ENCODE measurements at places on chromosomes 3 and 15.

- no peak for DNase-seq
Measured at GRCh38 chr3:112811917-112812660, 34.6 kb downstream of the CD200R1L start.

GRCh38 chr3:42547401-42547945 lies 34.3 kb downstream of the SEC22C start:
- DNase-seq: peak; percentile 62

GRCh38 chr3:142468456-142468855 lies 20.6 kb upstream of the XRN1 start:
- no peak for DNase-seq

GRCh38 chr15:35663956-35664355 lies 118.0 kb upstream of the DPH6 start:
- DNase-seq: no peak

DNA sequence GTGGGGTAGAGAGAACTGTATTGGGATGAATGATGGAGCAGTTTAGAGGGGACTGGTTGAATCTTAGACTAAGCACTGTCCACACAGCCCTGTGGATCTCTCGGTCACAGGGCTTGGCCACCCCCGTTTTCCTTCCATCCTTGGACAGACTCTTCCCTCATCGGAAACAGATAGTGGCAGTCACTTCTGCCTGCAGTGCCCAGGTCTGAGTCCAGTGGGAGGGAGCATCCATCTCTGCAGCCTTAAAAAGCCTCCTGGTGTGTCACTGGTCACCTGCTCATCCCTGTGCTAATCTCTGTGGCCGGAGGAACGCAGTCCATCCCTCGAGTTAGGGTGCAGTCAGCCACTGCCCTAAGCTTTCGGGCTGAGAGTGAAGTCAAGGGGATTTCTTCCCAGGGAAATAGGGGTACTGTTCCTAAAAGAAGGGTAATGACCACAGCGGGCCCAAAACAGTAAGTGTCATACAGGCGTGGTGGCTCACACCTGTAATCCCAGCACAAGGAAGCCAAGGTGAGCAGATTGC lies 32.0 kb downstream of the PLA2G4D start:
- DNase-seq: no peak

- no peak for DNase-seq
Measured at GRCh38 chr3:131782751-131783150, 252.1 kb downstream of the CPNE4 start.

- no peak for DNase-seq
Measured at GRCh38 chr3:98721776-98722175, 41.4 kb upstream of the ST3GAL6 start.

DNA sequence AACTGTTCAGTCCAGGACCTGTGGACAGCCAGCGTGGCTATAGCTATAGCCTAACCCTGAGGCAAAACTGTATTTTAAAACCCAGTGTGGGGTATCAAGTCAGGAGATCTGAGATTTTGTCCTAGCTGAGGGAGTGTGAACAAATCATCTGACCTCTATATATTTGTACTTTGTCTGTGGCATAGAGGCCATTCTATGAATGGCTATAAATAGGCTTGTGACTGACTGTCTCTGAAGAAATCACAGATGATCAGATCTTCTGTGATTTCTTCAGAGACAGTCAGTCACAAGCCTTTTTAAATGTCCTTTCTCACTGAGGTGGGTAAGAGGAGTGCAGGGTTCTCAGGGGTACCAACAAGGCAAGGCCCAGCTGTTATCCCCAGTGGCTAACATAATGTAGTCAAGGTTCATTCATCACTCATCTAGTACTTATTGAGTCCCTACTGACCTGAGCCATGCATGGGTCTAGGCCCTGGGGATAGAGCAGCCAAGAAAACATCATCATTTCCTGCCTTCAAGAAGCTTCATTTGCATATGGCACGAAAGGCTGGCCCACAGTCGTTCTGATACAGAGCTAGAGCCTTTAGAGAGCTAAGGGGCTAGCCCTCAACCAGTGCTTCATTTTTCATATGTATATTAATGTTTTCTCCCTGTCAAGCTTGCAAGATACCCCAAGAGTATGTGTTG lies 53.3 kb downstream of the TIPARP start:
- no peak for DNase-seq

- DNase-seq: peak; percentile 66
Measured at GRCh38 chr3:132456136-132456535, 38.8 kb downstream of the DNAJC13 start.

DNA sequence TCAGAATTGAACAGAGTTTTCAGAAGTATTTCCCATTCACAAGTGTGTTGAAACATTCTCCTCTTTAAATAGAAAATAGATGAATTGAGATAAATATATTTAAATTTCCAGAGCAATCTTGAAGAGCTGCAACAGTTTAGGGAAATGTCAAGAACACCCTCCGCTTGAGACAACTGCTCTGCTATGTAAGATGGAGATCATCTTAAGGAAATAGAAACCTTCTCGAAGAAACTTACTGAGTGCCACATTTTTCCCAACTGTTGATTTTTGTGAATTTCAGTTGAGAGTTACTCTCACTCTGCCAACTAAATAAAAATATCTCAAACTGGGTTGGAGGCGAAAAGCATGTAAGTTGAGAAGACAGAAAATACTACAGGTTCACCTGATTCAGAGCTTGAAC lies 78.0 kb downstream of the SUCLG2 start:
- DNase-seq: no peak

DNA sequence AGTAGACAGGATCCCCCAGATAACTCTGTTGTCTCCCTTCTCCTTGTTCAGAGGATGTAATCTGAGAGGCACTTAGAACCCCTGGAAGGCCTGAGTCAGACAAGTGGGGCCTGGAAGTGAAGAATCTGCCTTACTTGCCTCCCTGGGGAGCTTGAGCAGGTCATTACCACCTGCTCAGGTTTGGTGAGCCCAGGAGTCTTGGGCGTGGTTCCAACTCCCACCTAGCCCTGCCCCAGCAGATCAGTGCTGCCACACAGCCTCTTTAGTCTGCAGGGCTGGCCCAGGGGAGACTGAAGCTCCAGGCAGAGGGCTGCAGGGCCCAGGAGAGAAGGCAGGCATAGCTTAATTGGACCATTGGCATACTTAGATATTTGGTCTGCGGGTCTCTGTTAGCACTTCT lies 230.0 kb downstream of the ERC2 start:
- DNase-seq: no peak

DNA sequence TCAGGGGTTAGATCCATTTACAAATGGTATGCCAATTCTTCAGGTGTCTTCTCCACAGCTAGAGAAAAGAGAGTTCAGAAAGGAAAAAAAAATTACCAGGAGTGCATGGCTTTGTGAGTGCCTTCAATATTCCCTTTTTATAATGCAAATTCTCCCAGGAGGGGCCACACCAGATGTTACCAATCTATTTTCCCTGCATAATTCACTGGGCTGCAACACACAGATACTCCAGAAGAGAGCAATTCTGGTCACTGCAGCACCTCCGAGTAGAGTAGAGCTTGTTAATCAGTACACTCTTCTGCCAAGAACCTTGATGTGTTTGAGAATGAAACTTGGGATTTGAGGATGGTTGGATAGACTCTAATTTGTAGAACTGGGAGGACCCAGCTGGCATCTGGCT lies 80.7 kb upstream of the SPRED1 start:
- no peak for DNase-seq

GRCh38 chr3:65672871-65673815 lies 365.6 kb downstream of the MAGI1 start:
- peak; percentile 45 for DNase-seq

DNA sequence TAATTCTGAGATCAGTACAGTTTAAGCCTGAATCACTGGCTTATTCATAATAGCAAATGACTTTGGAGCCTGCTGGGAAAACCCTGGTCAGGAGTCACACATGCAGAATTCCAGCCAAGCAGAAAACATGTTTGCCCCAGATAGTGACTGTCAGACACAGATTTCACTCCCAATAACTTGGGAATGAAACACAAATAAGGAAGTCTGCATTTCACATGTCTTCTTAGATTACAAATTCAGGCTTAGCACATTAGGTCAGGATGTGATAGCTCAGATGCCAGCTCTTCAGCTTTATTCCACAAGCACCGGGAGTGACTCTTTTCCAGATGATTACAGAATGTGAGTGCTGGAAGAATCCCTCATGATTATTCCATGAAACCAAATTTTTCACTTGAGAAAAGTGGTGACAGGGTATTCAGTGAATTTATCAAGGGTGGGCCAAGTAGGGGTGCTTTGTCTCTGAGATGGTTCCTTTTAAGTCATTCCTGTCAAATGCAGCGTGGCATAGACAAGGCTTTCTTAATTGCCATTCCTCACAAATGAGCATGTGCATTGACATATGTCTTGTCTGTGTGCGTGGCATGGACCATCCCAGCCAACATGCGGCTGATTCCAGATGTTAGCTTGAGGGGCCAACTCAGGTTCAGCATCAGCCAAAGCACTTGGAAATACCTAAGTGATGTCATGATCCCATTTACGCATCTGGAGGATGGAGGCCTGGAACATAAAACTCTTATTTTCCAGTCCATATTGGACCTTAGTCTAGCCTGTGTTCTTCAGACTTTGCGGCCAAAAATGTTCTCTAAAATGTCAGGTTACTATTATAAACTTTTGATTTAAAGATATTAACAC lies 191.0 kb downstream of the EPHB1 start:
- DNase-seq: no peak

DNA sequence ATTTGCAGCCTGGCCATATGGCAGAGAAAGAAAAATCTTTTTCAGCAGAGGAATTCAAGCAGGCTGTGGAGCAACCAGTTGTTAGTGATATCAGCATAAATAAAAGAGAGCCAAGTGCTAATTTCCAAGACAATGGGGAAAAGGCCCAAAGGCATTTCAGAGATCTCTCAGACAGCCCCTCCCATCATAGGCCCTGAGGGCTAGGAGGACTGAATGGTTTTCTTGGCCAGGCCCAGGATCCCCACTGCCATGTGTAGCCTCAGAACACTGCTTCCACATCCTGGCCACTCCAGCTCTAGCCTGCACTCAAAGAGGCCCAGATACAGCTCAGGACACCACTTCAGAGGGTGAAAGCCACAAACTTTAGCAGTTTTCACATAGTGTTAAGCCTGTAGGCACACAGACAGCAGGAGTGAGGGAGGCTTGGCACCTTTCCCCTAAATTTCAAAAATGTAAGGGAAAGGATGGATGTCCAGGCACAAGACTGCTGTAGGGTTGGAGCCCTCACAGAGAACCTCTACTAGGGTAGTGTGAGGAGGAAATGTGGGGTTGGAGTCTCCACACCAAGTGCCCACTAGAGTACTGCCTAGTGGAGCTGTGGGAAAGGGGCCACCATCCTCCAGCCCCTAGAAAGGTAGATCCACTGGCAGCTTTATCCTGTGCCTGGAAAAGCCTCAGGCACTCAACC lies 191.4 kb downstream of the TBL1XR1 start:
- no peak for DNase-seq

- DNase-seq: no peak
Measured at GRCh38 chr3:160103397-160103796, 114.8 kb downstream of the IL12A start.

DNA sequence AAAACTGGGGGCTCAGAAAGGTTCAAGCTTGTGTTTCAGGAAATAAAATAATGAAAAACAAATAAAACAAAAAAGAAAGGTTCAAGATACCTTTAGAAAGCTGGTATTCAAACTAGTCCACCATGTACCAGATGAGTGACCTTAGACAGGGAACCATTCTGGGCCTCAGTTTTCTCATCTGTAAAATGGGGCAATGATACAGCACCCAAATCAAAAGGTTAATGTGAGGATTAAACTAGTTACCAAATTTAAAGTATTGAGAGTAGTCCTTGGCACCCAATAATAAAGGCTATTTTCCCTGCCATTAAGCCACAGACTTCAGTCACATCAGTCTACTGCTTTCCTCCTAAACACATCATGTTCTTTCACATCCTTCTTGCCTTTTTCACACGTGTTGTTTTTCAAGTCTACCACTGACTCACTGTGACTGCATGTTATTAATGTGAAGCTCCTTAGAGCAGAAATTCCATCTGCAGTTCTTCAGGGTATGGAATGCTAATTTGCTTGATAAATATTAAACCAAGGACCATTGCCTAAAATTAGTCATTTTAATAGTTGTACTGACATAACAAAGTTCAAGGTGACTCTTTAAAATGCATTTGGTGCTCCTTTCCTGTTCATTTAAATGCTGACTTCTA lies 19.9 kb downstream of the TAMM41 start:
- no peak for DNase-seq

DNA sequence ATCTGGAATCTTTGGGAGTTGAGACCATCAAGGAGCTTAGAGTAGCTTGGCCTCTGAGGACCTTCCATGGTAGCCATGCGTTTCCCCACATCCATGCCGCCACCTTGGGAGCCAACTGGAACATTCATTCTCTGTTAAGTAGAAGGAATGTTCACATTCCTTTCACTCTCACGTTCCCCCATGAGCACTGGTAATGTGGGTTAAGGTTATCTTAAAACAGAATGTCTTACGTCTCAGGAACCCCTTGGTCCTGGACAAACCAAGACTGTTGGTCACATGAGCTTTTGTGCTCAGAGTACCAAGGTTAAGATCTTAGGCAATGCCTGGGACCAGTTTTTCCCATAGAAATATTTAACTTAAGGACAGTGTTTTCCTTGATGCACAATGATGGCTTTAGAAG lies 211.7 kb upstream of the UBE2E1 start:
- no peak for DNase-seq

GRCh38 chr3:149473357-149474249 lies 894 bp upstream of the TM4SF4 start:
- DNase-seq: peak; percentile 62

Measured in suppressor macrophage treated with lipopolysaccharide for 4 hours (primary cell).